ENCODE measurements at places on chromosomes 11 and 22.

DNA sequence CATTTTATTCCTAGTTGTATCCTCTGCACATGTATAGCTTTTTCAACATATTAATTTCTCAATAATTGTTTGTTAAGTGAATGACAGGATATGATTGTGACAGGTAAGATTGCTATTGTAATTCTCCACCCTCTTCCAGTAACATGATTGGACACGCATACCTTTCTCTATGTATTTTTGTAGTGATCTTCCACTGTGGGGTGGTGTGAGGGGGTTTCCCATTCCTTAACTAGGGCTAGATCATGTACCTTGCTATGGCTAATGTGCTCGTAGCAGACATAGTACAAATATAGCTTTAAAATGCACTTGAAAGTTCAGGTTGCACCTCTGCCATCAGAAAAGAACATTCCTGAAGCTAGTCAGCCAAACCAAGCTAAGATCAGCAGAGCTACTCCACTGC lies 2392.8 kb upstream of the RAG2 start:
- H3K4me1 ChIP-seq = no peaks in the 10 kb centered on the region
- no peak overlapping the region for H3K27ac ChIP-seq
- no peak for DNase-seq

GRCh38 chr11:8080674-8081590 lies at the start of gene TUB:
TUB (plus strand) TSS chr11:8081211; CDS start chr11:8081511, 300 bp downstream.
- no peak within 1 kb of the TSS for H3K27ac ChIP-seq
- peaks cover 37% of the 10 kb centered on the region for H3K27me3 ChIP-seq
- no peaks in the 10 kb centered on the region for H3K36me3 ChIP-seq
- no peaks in the 10 kb centered on the region for H3K4me1 ChIP-seq
- H3K4me3 ChIP-seq = peak within 1 kb of the TSS; percentile 52
- DNase-seq = no peak

DNA sequence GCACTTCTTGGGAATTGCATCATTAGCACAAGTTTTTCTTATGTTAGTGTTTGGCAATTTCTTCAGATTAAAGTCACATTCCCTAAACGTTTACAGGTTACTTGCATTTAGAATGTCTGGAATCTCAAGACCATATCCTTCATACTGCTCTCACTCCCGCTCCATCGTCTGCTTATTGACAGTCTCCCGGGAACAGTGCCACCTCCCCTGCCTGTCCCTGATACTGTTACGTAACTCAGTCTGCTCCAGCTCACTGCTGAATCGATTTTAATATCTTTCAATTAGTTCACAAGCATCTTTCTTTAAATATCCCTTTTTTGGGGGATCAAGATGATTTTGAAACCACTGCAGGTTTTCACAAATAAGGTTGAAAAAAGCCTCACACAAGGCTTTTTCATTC lies 48.2 kb downstream of the GLYATL2 start:
- H3K4me3 ChIP-seq = no peak overlapping the region
- no peaks in the 10 kb centered on the region for H3K36me3 ChIP-seq
- DNase-seq = no peak
- no peak overlapping the region for H3K27ac ChIP-seq

DNA sequence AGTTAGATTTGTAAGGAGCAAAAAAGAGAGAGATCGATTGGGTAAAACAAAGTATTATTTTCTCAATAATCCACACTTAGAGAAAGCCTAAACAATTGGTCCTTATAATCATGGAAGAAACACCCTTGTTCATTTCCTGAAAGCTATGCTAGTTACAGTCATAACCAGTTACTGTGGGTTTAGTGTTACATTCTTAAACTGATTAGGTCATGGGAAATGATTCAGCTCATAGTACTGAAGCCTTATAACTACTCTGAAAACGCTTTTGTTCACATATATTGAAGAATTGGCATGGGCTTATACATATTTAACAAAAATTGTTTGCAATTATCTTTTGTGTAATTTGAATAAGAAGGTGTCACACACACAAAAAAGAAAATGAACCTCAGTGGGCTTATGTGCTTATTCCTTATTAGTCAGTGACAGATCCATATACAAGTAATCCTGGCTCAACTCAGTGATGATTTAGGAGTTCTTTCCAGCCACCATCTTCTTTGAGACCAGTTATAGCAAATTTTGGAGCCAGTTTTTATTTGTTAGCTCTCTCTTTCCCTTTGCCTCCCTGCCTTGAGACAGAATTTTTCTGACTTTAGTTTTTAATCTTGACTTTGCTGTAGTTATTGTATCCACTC lies 198.5 kb upstream of the CTSC start:
- peaks cover 6% of the 10 kb centered on the region for H3K27me3 ChIP-seq
- peaks cover 4% of the 10 kb centered on the region for H3K4me1 ChIP-seq
- H3K36me3 ChIP-seq = peaks cover 2% of the 10 kb centered on the region

DNA sequence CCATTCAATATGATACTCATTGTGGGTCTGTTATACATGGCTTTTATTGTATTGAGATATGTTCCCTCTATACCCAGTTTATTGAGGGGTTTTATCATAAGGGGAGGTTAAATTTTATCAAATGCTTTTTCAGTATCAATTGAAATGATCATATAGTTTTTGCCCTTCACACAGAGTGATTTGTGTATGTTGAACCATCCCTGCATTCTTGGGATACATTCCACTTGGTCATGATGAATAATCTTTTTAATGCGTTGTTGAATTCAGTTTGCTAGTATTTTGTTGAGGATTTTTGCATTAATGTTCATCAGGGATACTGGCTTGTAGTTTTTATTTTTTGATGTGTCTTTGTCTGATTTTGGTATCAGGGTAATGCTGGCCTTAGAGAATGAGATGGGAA lies 98.0 kb downstream of the ATG16L2 start:
- H3K4me3 ChIP-seq = no peak overlapping the region
- H3K27me3 ChIP-seq = no peaks in the 10 kb centered on the region
- H3K27ac ChIP-seq = no peak overlapping the region

GRCh38 chr11:120723751-120724150 lies 212.2 kb downstream of the GRIK4 start:
- H3K36me3 ChIP-seq = no peaks in the 10 kb centered on the region
- H3K4me1 ChIP-seq = no peaks in the 10 kb centered on the region

DNA sequence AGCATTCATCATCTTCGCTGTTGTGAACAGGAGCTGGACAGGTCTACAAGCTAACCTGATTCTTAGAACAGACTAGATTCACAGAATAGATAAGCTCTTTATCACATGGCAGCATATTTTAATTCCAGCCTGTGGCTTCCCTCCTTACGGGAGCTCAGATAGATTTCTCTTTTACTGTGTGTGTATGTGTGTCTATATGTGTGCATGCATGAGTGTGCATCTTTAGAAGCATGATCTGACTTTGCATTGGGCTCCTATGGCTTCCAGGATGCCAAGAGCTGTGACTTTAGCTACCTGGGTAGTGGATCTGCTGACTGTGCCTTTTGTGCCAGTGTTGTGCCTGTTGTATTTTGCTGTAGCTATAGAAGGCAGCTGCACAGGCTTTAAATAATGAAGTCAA lies 44.3 kb downstream of the ZNRF3 start:
- no peak overlapping the region for H3K4me3 ChIP-seq
- DNase-seq = no peak
- H3K36me3 ChIP-seq = no peaks in the 10 kb centered on the region
- no peaks in the 10 kb centered on the region for H3K4me1 ChIP-seq

DNA sequence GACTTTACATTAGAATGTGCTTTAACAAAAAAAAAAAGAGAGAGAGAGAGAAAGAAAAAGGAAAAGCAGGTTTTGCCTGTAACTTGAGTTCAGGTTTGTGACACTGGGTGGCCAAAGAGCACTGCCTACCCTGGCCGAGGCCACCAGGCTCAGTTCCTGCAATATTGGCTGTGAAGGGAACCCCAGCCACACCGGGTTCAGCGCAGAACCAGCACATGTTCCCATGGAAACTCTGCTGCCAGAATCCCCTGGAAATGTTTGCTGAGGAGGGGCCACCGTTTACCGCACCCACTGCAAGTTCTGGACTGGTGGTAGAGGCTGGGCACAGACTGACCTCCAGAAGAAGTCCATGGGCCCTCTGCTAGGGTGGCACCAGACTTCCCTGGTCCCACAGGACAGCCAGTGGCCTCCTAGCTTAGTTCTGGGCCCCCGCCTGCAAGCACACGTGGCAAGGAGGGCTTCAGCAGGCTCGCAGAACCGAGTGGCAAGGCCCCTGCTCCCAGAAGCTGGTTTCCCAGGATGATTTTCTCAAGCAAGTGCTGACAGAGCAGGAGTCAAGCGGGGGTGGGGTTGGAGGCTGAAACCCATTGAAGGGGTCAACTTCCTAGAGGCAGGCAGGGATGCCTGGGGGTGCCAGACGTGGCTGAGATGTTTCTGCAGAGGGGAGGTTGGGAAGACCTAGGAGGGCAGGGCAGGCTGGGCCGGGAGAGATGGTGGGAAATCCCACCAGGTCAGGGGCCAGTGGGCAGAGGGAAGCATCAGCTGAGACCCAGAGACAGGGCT lies 51.2 kb downstream of the NFAM1 start:
- no peaks in the 10 kb centered on the region for H3K36me3 ChIP-seq
- peaks cover 2% of the 10 kb centered on the region for H3K4me1 ChIP-seq
- H3K27me3 ChIP-seq = peaks cover 3% of the 10 kb centered on the region
- H3K4me3 ChIP-seq = no peak overlapping the region

DNA sequence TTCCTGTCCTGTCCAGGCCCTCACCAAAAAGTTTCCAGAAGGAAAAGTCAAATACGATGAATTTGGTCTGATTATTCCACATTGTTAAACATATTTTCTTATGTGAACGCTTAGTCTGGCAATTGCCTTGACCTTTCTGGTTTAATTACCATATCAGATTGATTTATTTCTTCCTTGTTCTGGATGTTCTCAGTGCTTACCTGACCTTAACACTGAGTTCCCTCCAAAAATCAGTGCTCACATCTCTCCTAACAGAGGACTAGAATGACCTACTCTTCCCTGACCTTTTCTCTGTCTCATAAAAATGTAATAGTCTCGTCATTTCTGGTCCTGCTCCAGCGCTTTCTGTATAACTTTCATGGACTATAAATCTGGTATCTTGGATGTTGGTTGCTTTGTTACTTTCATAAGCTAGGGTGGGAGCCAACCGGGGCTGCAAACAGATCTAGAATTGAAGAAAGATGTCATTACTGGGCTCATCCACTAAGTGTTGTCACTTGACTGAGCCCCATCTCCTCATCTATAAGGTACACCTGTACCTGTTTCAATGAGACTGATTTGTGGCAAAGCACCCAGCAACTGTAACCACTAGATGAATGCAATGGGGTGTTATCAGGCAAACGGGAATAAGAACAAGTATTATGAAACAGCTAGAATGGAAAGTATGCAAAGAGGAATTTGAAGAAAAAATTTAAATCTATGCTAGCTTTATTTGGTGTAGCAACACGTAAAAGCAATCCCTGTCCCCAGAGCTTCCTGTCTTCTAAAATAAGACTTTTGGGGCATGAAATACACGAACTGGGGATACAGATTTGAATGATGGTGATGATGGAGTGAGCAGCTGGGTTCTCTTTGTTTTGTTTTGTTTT lies 2.4 kb downstream of the FADS2 start:
- peaks cover 60% of the 10 kb centered on the region for H3K4me1 ChIP-seq
- peak overlapping the region; percentile 63 for H3K27ac ChIP-seq
- no peak for DNase-seq
- peaks cover 31% of the 10 kb centered on the region for H3K36me3 ChIP-seq

DNA sequence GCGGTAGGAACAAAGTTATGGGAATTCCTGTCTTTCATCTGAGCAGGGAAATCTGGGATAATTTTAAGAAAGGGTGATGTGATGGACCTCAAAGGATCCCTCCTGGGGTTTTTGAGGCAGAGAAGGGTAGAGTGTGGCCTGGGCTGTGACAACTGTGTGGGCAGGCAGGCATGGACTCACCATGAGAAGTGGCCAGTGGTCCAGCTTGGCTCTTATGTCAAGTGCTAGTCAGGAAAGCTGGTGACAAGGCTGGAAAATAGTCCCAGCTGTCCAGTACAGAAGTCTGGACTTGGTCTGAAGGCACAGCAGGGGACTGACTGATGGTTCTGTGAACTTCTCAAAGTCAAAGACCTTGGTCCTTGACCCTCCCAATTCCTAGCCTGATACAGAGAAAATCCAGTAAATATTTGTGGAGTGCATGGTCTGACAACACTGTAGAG lies 1.7 kb downstream of the PPFIBP2 start:
- H3K36me3 ChIP-seq = peaks cover 13% of the 10 kb centered on the region
- peak overlapping the region; percentile 65 for H3K4me3 ChIP-seq
- DNase-seq = no peak

DNA sequence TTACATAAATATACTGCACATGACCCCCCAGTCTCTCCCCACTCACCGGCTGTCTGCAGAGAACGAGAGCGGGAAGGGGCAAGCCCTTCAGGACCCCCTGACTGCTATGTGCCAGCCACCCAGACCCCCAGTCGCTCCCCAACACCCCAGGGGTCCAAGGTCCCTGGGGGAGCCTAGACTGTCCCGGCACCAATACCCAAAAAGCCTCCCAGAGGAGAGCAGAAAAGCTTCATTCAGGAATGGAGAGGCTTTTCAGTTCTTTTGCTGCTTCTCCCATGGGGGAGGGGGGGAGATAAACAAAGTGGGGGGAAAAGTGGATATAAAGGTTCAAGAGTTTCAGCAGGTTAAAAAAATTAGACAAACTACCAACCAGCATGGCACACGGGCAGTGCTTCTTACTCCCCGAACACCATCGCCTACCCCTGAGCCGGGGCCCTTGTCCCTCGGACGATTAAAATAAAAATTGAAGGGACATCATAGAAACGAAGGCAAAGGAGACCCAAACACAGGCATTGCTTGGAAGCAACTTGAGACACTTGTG lies 1.3 kb downstream of the CSNK1E start:
- peaks cover 1% of the 10 kb centered on the region for H3K36me3 ChIP-seq
- H3K27me3 ChIP-seq = no peaks in the 10 kb centered on the region
- H3K4me1 ChIP-seq = peaks cover 38% of the 10 kb centered on the region
- peak overlapping the region; percentile 90 for H3K4me3 ChIP-seq

- no peak overlapping the region for H3K27ac ChIP-seq
- no peaks in the 10 kb centered on the region for H3K4me1 ChIP-seq
- no peak for DNase-seq
- H3K27me3 ChIP-seq = peaks cover 3% of the 10 kb centered on the region
- H3K4me3 ChIP-seq = no peak overlapping the region
- H3K36me3 ChIP-seq = no peaks in the 10 kb centered on the region
Observed at GRCh38 chr11:93838967-93839366, 11.5 kb downstream of the VSTM5 start.

GRCh38 chr11:124943254-124943616 lies 7.4 kb upstream of the HEPACAM start:
- peaks cover 11% of the 10 kb centered on the region for H3K4me1 ChIP-seq
- no peak overlapping the region for H3K27ac ChIP-seq
- H3K36me3 ChIP-seq = peaks cover 9% of the 10 kb centered on the region
- no peak for DNase-seq

- H3K4me1 ChIP-seq = peaks cover 67% of the 10 kb centered on the region
- DNase-seq = no peak
- H3K27me3 ChIP-seq = no peaks in the 10 kb centered on the region
- H3K4me3 ChIP-seq = peak overlapping the region; percentile 72
Observed at GRCh38 chr11:35142481-35143075, 3.6 kb downstream of the CD44 start.

DNA sequence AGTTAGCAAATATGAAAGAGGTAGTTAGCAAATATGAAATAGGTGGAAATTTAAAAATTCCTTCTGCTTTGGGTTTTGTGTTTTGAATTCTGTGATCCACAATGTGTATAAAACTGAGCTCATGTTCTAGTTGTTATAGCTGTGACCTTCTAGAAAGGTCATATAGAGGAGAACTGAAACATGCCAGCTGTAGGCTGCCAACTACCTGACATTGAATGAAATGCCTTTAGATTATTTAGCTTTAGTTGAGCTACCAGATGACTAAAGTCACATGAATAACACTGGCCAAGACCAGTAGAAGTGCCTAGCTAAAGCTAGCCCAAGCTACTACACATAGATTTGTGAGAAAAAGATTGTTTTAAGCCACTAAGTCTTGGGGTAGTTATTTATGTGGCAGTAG lies 5.8 kb upstream of the TCN1 start:
- no peaks in the 10 kb centered on the region for H3K36me3 ChIP-seq
- no peak overlapping the region for H3K4me3 ChIP-seq
- no peak overlapping the region for H3K27ac ChIP-seq
- H3K27me3 ChIP-seq = peaks cover 24% of the 10 kb centered on the region
- H3K4me1 ChIP-seq = no peaks in the 10 kb centered on the region
